AG09319 (cell line): ENCODE measurements at places on chromosomes 5 and 9.

- DNase-seq: no peak
These were observed 7.5 kb upstream of the OTULINL start for GRCh38 chr5:14574096-14574495.

DNA sequence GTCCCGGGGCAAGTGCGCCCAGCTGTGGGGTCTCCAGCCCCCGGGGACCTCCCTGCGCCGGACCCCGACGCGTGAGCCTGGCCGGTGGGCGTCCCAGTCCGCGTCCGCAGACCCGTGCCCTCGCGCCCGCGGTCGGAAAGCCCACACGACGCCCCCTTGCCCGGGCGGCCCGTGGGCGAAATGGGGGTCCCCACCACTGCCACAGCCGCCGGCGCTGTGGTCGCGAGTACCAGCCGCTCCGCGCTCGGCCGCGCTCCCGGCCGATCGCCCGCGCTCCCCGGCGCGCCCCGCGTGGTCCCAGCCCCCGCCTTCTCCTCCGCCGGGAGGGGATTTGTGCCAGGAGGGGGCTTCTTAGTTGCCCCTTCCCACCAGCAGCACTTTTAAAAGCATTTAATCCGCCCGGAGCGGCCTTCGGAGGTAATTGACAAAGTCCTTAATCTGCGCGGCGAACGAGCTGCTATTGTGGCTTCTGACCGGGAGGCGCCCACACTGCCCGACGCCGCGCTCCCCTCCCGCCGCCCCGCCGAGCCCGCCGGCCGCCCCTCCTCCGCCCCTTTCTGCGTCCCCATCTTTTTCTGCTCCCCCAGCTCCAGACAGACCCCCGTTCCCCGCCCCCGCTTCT, 469 bp upstream of the FIBCD1 start:
- DNase-seq: no peak

GRCh38 chr5:22541037-22541436, 312.1 kb downstream of the CDH12 start:
- no peak for DNase-seq

DNA sequence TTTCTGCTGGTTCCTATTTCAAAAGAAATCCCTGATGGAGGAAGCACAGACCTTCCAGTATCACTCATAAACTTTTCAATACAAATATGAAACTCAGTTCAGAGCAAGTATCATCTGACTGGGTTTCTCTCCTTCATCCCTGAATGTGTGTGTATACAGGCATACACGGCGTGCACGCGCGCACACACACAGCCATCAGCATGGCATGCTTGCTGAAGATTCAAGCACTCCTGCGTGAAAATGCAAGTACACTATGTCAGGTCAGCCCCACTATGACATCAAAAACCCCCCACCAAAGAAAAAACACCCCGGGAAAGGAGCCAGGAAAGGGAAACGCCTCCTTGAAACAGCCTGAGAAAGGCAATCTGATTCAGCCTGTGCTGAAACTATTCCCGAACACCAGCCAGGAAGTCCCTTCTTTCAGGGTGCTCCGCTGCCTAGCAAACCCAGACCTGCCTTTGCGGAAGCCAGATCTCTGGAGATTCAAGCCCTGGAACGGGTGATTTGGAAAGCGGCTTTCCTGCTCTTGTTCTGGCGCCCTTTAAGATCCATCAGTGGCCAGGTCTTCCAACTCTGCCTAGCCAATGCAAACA, 831 bp downstream of the KLHL3 start:
- DNase-seq: no peak

DNA sequence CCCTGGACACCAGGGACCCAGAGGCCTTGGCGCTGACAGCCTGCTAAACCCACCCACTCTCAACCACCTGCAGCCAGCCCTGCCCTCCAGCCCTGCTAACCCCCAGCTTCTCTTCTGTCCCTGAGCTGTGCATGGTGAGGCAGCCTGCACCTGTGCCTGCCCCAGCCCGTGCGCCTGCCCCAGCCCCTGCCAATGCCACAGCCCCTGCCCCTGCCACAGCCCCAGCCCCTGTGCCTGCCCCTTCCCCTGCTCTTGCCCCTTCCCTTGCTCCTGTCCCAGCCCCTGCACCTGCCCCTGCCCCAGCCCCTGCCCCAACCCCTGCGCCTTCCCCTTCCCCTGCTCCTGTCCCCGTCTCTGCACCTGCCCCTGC, 43.3 kb upstream of the IRX4 start:
- no peak for DNase-seq

- no peak for DNase-seq
These were observed 30.3 kb downstream of the VCP start for GRCh38 chr9:35042081-35042604.

GRCh38 chr9:35258660-35259474, 97.1 kb downstream of the UNC13B start:
- DNase-seq: peak; percentile 47
